ENCODE measurements at places on chromosomes 16 and 17. TPM values are rescaled to one million over a fixed set of nuclear protein-coding genes. Genes with fewer than 3 reads are reported as not detected.

DNA sequence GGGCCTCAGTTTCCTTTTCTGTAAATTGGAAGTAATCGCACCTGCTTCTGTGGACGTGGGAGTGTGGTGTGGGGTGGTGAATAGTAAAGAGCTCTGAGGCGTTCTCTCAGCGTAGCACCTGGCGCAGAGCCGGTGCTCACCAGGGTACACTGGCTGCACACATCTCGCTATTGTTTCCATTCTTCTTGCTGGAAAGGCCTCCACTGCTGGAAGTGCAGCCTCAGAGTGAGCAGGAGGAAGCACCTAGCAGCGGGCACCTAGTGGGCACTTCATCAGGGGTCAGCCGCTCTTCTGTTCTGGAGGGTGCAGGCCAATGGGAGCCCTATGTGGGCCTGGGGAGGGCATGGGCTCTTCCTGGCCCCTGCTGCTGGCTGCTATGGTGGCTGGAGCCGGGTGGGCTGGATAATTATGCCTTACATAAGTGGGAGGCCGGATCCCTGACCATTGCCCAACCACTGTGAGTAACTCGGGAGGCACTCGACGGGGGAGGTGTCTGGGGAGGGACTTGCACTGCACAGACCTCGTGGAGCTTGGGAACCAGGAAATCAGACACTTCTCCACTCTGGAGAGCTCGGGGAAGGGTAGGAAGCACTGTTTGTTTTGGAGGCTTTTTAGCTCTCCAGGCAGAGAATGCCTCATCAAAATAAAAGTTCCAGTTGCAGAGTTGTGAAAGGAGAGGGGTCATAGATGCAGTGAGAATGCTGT lies 1.7 kb downstream of the MAP2K3 start:
- DNase-seq, result peak; percentile 95
- peaks cover 47% of the 10 kb centered on the region for H3K4me1 ChIP-seq
- no peaks in the 10 kb centered on the region for H3K27me3 ChIP-seq
- no peaks in the 10 kb centered on the region for H3K36me3 ChIP-seq

DNA sequence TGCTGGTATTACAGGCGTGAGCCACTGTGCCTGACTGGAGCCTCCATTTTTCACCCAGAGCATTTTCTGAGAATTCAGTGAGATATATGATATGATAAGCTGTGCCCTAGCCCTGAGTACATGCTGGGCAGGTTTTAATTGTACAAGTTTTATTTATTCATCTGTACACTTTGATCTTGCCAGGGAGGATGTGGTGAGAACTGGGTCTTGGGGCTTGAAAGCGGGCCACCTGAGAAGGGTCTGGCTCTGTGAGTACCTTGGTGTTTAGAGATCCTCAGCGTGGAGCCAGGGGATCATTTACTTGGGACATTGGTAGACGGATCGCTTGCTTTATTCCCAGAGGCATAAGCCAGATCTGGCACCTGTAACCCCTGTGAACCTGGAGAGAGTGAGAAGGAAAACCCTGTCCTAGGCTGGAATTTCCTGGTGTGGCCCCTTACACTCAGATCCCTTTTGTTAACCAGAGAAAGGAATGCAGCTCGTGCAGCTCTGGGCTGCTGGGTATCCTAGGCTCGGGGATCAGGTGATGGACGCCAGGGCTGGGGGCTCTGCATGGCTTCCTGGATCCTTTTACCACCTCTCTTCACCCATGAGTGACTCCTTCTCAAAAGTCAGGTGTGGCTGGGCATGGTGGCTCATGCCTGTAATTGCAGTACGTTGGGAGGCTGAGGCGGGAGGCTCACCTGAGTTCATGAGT lies 91.9 kb downstream of the ABCC1 start:
- H3K4me3 ChIP-seq, result no peak overlapping the region
- no peaks in the 10 kb centered on the region for H3K4me1 ChIP-seq
- no peak overlapping the region for H3K27ac ChIP-seq
- peaks cover 59% of the 10 kb centered on the region for H3K36me3 ChIP-seq
- no peaks in the 10 kb centered on the region for H3K27me3 ChIP-seq
- DNase-seq, result no peak

DNA sequence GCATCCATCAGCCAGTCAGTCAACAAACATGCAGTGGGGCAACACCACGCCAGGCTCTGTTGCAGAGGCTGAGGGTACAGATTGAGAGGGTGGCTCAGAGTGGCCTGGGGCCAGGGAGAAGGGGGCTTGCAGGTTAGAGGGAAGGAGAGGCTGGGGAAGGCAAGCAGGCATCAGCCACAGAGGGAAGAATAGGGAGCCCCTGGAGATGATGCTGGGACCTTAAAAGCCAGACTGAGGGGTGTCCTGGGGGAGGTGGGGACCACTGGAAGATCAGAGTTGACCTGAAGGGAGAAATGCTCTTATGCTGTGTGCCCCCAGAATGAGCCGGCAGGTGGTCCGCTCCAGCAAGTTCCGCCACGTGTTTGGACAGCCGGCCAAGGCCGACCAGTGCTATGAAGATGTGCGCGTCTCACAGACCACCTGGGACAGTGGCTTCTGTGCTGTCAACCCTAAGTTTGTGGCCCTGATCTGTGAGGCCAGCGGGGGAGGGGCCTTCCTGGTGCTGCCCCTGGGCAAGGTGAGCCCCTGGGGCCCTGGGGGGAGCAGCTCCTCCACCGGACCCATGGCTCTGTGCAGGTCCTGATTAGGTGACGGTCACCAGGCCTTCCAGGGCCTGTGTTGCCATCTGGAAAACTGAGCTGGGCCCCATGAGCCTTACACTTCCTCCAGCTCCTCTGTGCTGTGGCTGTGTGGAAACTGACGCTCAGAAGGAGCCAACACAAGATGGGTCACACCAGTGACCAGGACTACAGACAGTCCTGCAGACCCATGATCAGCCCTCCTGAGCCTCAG lies 1.7 kb downstream of the CORO1A start:
- peaks cover 10% of the 10 kb centered on the region for H3K4me1 ChIP-seq
- peak overlapping the region; percentile 44 for H3K27ac ChIP-seq
- peak overlapping the region; percentile 65 for H3K4me3 ChIP-seq
- DNase-seq, result peak; percentile 67
- peaks cover 3% of the 10 kb centered on the region for H3K36me3 ChIP-seq

DNA sequence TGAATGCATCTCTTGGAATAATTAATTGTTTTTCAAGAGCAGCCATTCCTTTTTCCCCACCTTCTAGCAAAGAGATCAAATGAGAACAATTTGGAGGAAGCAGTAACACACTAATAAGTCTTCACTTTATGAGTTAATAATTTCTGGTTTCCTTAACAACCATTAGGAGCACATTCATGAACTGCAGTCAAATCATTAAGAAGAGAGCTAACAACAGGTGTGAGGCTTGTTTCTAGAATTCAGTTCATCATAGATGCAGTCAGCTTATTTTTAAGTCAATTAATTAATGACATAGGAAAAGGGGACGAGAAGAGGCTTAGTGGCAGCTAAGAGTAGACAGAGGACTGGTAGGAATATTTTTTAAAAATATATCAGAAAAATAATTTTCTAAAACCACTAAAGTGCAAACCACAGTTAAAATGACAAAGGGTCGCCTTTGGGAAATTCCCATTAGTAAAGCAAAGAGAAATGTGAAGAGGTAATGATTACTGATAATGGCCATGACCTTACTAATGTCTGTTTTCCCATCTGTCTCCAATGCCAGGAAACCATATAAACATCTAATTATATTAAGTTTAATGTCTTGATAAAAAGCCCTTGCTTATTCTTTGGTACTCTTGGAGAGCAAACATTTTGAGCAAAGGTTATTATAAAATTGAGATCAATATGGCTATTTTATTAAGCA lies 184.2 kb downstream of the KCNJ2 start:
- no peak overlapping the region for H3K27ac ChIP-seq
- no peak overlapping the region for H3K4me3 ChIP-seq
- H3K4me1 ChIP-seq, result no peaks in the 10 kb centered on the region
- H3K27me3 ChIP-seq, result no peaks in the 10 kb centered on the region
- no peak for DNase-seq
- no peaks in the 10 kb centered on the region for H3K36me3 ChIP-seq

DNA sequence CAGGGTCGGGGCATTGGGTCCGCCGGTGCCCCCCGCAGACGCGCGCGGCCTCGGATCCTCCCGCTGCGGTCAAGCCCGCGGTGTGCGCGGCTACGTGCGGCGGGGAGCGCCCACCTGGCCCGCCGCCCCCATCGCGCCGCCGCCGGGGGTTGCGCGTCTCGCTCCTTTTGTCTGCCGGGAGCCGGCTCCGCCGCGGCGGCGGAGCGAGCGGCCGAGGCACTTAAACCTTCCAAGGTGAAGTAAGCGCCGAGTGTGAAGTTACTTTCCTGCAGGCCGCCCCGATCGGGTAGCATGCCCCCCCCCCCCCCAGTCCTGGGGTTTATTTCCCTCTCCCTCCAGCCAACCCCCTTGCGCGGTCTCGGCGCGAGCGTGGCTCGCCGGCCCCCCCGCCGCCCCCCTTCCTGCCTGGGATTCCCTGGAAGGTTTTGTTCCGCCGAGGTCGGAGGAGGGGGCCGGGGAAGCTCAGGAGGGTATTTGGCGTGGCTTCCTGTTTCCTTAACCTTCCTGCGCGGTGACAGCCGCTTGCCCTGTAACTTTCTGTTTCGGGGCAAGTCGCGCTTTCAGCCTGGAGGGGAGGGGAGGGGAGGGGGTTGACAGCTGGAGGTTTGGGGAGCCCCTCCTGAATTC lies 56.6 kb upstream of the GSE1 start:
- H3K4me1 ChIP-seq, result peaks cover 40% of the 10 kb centered on the region
- no peaks in the 10 kb centered on the region for H3K27me3 ChIP-seq
- H3K27ac ChIP-seq, result peak overlapping the region; percentile 95
- peak overlapping the region; percentile 87 for H3K4me3 ChIP-seq

GRCh38 chr17:226108-227077 lies 44.9 kb upstream of the DOC2B start:
- DNase-seq, result peak; percentile 40
- no peaks in the 10 kb centered on the region for H3K36me3 ChIP-seq
- H3K27ac ChIP-seq, result no peak overlapping the region
- no peak overlapping the region for H3K4me3 ChIP-seq
- no peaks in the 10 kb centered on the region for H3K27me3 ChIP-seq
- no peaks in the 10 kb centered on the region for H3K4me1 ChIP-seq

DNA sequence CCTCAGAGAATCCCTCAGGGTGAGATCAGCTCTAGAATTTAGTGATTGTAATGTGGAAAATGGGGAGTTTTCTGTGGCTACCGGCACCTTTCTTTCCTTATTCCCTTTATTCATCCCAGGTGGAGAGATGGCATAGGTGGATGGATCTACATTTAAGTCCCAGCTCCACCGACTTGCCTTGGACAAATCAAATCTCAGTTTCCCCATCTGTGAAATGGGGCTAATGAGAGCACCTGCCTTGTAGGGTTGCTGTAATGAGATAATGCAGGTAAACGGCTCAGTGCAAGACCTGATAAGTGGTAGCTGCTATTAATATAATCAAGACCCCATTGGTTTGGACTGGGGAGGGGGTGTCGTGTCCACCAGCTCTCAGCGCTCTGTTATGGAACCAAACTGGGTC lies 40.5 kb downstream of the OTOA start:
- DNase-seq, result no peak
- no peaks in the 10 kb centered on the region for H3K36me3 ChIP-seq
- H3K27ac ChIP-seq, result no peak overlapping the region
- no peak overlapping the region for H3K4me3 ChIP-seq
- H3K4me1 ChIP-seq, result no peaks in the 10 kb centered on the region

GRCh38 chr17:37820995-37821713 lies 76.3 kb upstream of the HNF1B start:
- no peaks in the 10 kb centered on the region for H3K4me1 ChIP-seq
- DNase-seq, result no peak
- no peaks in the 10 kb centered on the region for H3K36me3 ChIP-seq
- H3K27ac ChIP-seq, result no peak overlapping the region

- H3K4me3 ChIP-seq, result no peak overlapping the region
- H3K4me1 ChIP-seq, result no peaks in the 10 kb centered on the region
- H3K27me3 ChIP-seq, result no peaks in the 10 kb centered on the region
- no peak overlapping the region for H3K27ac ChIP-seq
Measured at GRCh38 chr17:17526369-17526768, 30.2 kb upstream of the RASD1 start.

GRCh38 chr16:10941127-10941933 lies 938 bp downstream of the DEXI start:
- H3K27ac ChIP-seq, result peak overlapping the region; percentile 84
- no peaks in the 10 kb centered on the region for H3K27me3 ChIP-seq
- DNase-seq, result peak; percentile 70
- H3K36me3 ChIP-seq, result no peaks in the 10 kb centered on the region

- peak overlapping the region; percentile 71 for H3K4me3 ChIP-seq
- DNase-seq, result peak; percentile 65
- no peaks in the 10 kb centered on the region for H3K27me3 ChIP-seq
Measured at GRCh38 chr17:42289611-42290181, 1.4 kb downstream of the STAT5A start.

GRCh38 chr17:44039829-44040635 lies 25.3 kb upstream of the TMEM101 start:
- H3K27ac ChIP-seq, result peak overlapping the region; percentile 1
- peaks cover 36% of the 10 kb centered on the region for H3K36me3 ChIP-seq
- DNase-seq, result no peak
- no peak overlapping the region for H3K4me3 ChIP-seq

DNA sequence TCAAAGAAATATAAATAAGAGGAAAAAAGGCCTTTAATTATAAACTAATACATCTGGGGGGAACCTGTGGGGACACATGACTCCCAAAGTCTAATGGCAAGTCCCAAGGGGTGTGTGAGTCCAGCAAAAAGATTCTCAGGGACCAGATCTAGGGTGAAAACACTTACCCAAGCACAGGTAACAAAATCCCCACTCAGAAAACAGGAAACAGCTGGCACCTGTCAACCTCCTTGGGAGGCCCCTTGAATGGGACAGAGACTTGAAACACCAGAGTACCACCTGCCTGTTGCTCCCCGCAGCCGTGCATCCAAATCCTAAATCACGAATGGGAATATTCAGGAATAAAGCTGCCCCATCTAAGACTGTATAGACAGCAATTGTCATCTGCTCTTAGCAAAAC lies 461.2 kb upstream of the CDH5 start:
- no peak overlapping the region for H3K27ac ChIP-seq
- DNase-seq, result no peak
- H3K4me3 ChIP-seq, result no peak overlapping the region
- no peaks in the 10 kb centered on the region for H3K27me3 ChIP-seq
- H3K36me3 ChIP-seq, result no peaks in the 10 kb centered on the region
- no peaks in the 10 kb centered on the region for H3K4me1 ChIP-seq

GRCh38 chr16:27720731-27721530 lies 171.0 kb downstream of the KATNIP start:
- peak; percentile 46 for DNase-seq
- H3K4me1 ChIP-seq, result peaks cover 11% of the 10 kb centered on the region
- H3K4me3 ChIP-seq, result no peak overlapping the region
- H3K27ac ChIP-seq, result peak overlapping the region; percentile 70

DNA sequence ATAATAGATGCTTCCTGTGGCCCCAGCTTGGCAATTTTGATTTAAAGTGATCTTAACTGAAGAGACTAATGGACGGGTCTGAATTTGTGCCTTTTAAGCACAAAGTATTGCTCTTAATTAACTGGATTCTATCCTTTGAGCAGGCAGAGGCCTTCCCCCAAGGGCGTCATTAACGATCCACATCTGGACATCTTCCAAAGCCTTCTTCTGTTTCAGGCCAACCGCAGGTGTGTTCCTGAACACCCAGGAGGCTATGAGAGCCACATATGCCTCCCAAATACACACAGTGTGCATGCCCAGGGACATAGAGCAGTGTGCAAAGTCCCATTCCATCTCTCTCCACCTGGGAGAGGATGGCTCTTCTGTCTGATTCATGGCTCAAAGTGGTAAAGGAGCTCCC lies 42.3 kb downstream of the MAPT start:
- peaks cover 5% of the 10 kb centered on the region for H3K4me1 ChIP-seq
- H3K27me3 ChIP-seq, result no peaks in the 10 kb centered on the region
- H3K4me3 ChIP-seq, result no peak overlapping the region
- no peaks in the 10 kb centered on the region for H3K36me3 ChIP-seq

RAPGEFL1 gene
- 10.2 TPM for total RNA-seq

CD300A gene
- total RNA-seq, result 17.5 TPM

FTO gene
- total RNA-seq, result 75.6 TPM

TNS4 gene
- total RNA-seq, result 0.78 TPM

GPRC5B gene
- total RNA-seq, result 21.1 TPM

ARHGDIG gene
- 1.3 TPM for total RNA-seq

TBC1D3 gene
- total RNA-seq, result not detected

SLC12A3 gene
- total RNA-seq, result not detected

CDYL2 gene
- 21.0 TPM for total RNA-seq

LGALS9 gene
- total RNA-seq, result 185 TPM

Data from upper lobe of right lung (tissue), 1 donor.